Hindlimb muscle (tissue), 1 donor: ENCODE measurements at places on chromosomes 4 and X. TPM values are rescaled to one million over a fixed set of nuclear protein-coding genes. Genes with fewer than 3 reads are reported as not detected.

DNA sequence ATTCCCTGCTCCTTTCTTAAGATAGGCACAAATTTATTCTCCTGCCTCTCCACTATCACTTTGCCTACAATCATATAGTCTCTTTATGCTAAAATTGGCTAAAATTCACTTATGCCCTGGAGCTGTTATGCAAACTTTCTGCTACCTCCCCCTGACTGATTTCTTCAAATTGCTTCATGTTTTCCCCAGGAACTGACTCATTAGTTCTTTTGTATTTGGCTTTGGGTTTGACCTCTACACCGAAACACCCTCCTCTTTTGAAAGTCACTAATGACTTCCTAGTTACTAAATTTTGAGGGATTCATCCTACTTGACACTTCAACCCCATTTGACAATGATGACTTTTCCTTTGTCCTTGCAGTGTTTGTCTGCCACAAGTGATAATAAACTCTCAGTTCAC lies 222.6 kb downstream of the NDST4 start:
- no peak for DNase-seq

- no peak for DNase-seq
Observed at GRCh38 chrX:20585782-20586181, 319.1 kb upstream of the RPS6KA3 start.

GRCh38 chrX:47577424-47577823 lies 4.8 kb upstream of the TIMP1 start:
- no peak for DNase-seq

Gene CSN3
- not detected for polyA plus RNA-seq

Gene GLRA3
- polyA plus RNA-seq, result not detected

Gene PIM2
- polyA plus RNA-seq, result 2.1 TPM
